ENCODE measurements at places on chromosomes 6 and 20.

- DNase-seq = no peak
These were observed 43.4 kb downstream of the DLGAP4 start for GRCh38 chr20:36349384-36350170.

DNA sequence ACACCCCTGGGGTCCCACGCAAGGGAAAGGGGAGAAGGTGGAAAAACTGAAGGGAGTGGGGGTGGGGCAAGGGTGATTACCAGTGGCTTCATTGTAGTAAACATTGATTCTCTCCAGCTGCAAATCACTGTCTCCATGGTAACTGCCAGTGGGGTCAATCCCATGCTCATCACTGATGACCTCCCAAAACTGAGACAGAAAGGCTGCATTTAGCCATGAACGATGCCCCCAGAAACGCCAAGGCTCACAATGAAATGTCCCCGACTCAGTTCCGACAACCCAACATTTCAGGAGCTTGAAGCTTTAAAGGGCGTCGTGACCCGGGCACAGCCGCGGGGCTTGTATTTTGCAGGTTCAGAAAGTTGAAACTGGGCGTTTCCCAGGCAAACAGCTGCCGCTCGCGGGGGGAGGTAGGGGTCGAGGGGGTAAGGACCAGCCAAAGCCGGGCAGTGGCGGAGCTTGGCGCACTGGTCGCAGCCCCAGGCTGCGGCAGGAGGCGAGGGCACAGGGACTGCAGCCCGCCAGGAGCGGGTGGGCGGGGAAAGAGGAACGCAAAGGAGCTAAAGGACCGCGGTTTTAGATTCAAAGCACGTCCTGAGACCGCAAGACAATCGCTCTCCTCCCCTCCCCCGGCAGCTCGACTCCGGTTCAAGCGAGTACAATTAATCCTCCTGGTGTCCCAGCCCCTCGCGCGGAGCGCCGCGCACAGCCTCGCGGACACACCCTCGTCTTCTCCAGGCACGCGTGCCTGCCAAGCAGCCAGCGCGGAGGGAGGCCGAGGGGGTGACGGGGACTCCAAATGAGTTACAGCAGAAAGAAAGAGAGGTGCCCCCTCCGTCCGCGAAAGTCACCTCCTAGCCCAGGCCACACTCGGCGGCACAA lies 731 bp downstream of the TUBB2B start:
- DNase-seq = peak; percentile 56

DNA sequence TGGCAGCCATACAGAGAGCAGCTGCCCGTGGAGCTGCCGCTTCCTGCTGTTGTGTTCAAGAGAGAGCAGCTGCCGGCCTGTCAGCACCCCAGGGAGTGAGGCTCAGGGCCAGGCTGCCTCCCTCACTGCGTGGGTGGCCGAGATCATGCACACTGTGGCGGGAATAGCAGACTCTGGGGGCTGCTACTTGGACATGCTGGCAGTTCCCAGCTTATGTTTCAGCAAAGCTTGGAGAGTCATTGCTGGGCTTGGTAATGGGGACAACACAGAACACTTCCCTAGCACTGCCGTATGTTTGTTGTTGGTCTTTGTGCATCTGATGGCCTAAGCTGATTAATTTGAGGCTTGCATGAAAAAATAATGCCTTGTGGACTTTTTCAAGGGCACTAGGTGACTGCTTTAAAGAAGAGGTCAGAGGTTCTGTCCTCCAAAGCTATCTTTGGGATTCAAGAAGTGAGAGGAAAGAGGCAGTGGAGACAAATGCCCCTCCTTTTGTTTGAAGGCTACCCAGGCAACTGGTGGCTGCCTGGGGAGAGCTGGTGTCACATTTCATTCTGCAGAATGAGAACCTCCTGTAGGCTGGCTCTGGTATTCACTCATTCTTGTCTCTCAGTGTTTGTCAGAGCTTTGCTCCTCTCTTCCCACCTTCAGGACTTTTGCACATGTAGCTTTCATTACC lies 18.8 kb downstream of the MRAP2 start:
- DNase-seq = peak; percentile 81

- DNase-seq = no peak
These were observed 399.5 kb downstream of the PHF3 start for GRCh38 chr6:64034910-64035655.

- DNase-seq = no peak
These were observed 133.5 kb downstream of the MAN1A1 start for GRCh38 chr6:119215885-119216590.

DNA sequence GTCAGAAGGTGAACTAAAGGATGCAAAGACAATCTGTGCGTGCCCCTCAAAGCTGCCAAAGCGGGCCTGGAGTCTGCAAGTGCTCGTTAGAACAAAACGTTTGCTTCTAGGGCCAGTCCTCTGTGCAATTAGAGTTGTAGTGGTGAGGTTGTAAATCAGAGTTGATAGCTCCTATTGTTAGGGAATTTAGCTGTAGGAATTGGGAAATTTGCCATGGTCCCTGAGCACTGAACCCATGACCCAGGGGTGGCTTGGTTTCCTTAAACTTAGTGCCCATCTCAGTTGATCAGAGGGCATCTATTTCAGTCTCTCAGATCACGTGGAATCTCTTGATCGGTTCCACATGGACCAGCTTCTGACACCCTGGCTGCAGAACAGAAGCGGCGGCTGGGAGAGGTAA lies 18.8 kb upstream of the RPS6KA2 start:
- DNase-seq = no peak

DNA sequence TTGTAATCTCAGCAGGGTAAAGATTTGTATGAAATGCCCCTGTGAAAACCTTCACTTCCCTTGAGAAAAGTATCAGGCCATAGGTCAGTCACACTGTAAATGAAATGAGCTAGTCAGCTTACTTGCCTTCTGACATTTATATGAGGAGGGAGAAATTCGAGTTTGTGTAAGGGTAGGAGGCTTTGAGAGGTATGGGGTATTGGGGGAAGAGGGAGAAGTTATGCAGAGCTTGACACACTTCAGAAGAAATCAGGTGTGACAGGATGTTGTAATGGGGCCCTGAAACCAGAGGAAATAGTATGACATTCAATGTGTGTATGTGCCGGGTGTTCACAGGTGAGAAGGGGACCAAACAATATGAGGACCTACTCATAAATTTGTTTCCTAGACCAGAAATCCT lies 64.2 kb upstream of the CCN6 start:
- DNase-seq = no peak

GRCh38 chr6:38634518-38634917 lies 5.2 kb downstream of the BTBD9 start:
- no peak for DNase-seq

GRCh38 chr6:44897316-44897715 lies 430.8 kb upstream of the RUNX2 start:
- DNase-seq = no peak
